ENCODE measurements at places on chromosomes 2 and 18.

DNA sequence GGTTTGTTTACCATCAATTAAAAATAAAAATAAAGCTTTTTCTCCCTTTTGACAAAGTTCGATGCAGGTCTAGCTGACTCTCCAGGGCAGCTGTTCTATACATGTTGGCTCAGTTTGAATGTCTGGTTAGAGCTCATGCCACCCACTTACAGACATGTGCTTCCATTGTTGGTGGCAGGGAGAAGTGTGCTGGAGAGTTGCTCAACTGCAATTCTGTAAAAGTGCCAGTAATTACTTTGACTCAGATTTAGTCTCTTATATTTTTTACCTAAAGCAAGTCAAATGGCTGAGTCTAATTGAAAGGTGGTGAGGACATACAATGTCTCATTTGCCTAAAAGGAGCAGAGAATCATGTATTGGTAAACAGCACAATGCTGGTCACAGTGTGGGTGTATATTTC lies 609.1 kb upstream of the SYT4 start:
- DNase-seq = no peak

- DNase-seq = no peak
Measured at GRCh38 chr2:199459286-199460100, 1.8 kb upstream of the SATB2 start.

DNA sequence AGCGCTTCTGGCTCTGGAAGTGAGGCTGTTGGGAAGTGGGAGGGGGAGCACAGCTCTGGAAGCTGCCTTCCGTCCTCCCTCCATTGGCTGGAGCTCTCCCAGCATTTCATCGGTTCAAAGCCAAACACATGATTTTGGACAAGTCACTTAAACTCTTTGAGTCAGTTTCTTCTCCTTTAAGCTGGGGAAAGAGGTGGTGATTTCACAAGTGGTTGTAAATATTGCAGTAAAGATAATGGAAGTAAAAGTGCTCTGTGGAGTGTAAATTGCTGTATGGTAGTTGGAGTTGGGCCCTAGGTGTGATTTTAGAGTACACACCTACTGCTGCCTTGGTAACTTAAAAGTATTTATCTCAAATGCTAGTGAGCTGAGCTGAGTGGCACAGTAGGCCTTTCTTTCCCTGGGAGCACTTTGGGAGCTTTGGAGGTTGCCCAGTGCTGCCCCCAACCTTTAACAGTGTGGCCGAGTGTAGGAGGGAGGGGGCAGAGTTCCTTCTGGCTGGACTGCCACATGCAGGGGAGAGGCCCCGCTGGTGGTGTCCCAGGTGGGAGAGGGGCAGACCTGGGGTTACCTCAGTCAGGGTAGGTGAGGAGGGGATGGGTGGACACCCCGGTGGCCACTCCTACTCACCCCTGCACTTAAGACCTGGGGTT lies 54.7 kb downstream of the ASAP2 start:
- no peak for DNase-seq

- DNase-seq = no peak
Measured at GRCh38 chr18:43665105-43665788, 388.0 kb upstream of the SYT4 start.

- no peak for DNase-seq
Measured at GRCh38 chr2:127330753-127331152, 36.8 kb upstream of the ERCC3 start.

DNA sequence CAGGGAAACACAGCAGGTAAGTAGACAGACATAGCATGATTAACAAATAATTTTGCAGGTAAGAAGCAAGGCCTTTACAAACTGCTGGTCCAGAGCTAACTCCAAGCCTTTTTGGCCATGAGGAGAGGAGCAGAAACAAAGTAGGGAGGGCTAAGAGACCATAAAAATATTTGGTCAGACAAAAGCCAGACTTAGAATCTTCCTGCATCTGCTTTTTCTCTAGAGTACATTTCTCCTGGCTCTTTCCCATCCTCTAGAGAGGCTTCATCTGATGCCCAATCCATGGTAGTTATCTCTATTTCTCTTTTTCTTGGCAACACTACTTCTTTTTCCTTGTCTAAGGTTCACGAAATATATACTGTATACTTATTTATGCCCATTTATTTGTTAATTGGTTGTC lies 577.1 kb downstream of the PIK3C3 start:
- DNase-seq = no peak

DNA sequence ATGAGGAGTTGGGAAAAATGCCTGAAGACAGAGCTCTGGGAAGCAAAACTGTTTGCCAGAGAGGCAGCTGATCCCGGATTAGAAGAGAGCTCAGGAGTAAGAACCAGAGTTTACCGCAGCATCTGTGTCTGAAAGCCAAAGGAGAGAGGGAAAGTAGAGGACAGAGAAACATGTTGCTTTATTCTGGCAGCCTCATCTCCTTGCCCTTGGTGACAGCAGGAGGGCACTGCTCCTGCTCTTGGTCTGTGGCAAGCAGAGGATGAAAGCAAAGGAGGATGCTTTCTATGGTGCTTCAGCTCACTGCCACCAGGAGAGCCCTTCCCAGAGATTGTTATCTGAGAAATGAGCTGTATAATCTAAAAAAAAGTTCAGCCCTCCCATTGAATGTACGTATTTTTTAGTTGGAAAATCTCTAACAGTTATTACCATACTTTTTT lies 7.7 kb downstream of the SLC1A4 start:
- DNase-seq = no peak

DNA sequence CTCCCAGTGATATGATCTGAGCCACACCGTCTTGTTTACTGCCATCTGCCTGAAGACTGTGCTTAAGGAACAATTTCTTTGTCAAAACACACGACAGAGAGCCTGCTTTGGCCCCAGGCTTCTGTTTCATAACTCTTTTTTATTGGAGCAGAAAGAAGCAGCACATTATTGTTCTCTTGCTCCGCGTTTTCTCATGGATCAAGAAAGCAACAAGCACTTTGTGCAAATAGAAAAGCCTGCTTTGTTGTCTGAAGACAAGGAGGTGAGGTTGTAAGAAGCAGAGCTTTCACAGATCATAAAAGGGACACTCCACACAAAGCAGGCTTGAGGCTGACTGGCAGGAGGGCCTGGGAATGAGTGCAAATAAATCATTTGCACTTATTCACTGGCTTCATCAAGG lies 118.3 kb upstream of the FAM136A start:
- no peak for DNase-seq

DNA sequence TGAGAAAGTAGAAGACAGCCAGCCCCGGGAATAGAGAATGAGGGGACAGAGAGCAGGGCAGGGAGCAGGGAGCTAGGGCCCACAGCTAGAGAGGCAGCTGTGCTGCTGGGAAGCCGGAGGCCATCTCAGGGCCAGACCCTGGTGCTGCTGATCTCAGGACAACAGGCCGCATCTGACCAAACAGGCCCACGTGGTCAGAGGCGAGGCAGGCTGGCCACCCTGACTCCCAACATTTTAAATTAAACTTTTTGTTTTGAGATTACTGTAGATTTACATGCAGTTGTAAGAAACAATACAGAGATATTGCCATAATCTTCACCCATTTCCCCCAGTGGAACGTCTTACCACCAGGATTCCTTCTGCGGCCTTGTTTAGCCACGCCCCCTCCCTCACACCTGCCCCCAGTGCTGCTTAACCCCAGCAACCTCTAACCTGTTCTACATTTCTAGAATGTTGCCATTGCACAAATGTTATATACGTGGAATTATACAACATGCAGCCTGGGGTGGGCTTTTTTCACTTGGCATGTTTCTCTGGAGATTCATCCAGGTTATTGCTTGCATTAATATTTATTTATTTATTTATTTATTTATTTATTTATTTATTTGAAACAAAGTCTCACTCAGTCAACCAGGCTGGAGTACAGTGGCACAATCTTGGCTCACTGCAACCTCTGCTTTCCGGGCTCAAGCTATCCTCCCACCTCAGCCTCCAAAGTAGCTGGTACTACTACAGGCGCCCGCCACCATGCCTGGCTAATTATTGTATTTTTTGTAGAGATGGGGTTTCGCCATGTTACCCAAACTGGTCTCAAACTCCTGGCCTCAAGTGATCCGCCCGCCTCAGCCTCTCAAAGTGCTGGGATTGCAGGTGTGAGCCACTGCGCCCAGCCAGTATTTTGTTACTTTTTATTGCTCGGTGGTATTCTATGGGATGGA lies 48.6 kb upstream of the GPR17 start:
- DNase-seq = no peak

DNA sequence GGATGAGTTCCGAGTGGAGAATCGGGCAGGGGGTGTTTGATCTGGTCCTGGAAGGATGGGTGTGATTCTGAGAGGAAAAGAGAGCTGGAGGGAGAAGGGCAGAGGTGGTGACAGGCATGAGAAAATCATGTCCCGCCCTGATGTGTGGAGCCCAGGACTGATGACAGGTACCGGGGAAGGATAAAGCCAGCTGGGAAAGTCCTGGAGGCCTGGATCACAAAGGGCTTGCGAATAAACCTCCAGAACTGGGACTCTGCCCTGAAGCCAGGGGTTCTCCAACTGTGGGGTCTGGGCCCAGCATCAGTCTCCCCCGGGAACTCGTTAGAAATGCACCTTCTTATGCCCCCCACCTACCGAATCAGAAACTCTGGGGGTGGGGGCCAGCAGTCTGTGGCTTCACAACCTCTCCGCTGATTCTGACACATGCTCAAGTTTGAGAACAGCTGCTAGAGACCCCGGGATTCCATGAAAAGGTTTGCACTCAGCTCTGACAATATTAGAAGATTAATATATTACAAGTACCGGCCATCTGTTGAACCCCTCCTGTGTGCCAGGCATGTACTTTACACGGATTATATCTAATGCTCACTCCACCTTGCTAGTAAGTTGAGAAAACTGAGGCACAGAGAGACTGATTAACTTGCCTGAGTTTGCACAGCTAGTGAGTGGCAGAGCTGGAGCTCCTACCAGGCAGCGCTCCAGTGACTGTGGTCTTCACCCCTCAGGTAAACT lies 8.0 kb downstream of the TNFRSF11A start:
- no peak for DNase-seq

- DNase-seq = no peak
Measured at GRCh38 chr2:174775571-174775980, 11.3 kb upstream of the CHRNA1 start.

DNA sequence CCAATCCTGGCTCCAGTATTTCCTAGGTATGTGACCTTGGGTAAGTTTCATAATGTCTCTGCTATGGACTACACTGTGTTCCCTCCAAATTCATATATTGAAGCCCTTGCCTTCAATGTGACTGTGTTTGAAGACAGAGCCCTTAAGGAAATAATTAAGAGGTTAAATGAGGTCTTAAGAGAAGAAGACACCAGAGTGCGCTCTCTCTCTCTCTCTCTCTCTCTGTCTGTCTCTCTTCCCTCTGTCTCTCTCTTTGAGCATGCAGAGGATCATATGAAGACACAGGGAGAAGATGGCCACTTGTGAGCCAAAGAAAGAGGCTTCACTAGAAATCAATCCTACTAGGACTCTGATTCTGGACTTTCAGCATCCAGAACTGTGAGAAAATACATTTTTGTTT lies 52.2 kb downstream of the NXPH2 start:
- DNase-seq = no peak

DNA sequence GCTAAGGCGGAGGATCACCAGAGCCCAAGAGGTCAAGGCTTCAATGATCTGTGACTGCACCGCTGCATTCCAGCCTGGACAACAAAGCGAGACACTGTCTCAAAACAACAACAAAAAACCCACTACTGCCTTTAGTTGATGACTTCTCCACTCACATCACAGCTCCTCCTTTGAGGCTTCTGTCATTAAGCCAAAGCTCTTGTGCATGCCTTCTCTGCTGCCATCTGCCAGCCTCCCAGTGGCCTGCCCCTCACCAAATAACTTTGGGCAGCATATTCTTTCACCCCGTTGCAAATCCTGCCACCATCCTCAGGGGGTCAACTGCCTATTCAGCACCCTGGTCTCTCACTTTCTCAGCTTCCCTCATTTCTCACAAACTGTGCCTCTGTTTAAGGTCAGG lies 27.5 kb downstream of the OSBPL1A start:
- DNase-seq = no peak

GRCh38 chr2:215833531-215834162 lies 179.7 kb downstream of the MREG start:
- no peak for DNase-seq

GRCh38 chr2:5076599-5076998 lies 615.6 kb upstream of the SOX11 start:
- DNase-seq = no peak

- DNase-seq = peak; percentile 26
Measured at GRCh38 chr2:86623043-86623493, 597 bp downstream of the RNF103 start.

DNA sequence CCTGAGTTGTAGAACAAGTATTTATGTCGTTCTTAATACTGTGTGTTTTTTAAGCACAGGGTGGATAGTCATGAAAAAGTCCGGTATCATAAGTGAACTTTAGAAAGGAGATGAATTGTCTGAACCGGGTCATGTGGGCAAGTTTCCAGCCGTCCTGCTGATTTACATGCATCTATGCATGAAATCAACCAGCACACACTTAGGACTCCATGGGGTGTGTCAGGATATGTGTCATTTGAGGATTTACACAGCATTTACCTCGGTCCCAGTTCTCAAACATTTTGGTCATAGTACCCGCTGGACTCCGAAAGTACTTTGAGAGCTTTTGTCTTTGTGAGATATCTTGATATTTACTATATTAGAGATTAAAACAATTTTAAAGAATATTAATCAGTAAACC lies 47.5 kb upstream of the TWSG1 start:
- no peak for DNase-seq

DNA sequence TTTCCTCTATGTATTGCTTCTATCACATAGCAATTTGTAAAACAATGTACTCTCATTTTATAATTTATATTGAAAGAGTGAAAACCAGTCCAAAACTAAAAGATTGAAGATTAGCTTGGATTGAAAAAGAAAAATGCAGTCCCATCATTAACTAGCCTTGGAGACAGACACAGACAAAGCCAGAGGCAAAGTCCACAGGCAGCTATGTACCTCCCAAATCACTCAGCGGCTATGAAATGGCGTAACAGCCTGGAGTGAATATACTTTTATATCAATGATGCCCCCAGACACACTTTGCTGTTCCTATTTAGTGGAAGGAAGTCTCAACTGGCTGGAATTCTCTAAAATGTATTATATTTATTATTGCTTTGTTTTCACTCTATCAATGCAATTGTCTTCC lies 33.6 kb upstream of the DOK6 start:
- DNase-seq = no peak

GRCh38 chr2:241038374-241039180 lies 40.2 kb downstream of the SNED1 start:
- no peak for DNase-seq

DNA sequence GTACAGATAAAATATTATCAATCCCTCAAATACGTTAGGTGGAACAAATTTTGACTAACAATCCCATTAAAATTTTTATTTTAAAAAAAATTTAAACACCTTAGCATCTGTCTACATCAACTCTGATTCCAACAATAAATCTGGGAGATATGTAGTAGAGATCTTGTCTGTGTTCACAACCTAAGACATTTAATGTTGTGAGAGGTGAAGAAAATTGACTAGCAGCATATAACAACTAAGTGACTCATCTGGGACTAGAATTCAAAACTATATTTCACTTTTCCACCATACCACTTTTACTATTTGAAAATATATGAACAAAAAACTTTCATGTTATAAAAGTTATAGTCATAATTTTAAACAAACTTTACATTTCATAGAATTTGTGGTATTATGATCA lies 97.9 kb downstream of the ATAD2B start:
- DNase-seq = no peak

Measured in activated CD4-positive, alpha-beta T cell treated with anti-CD3 and anti-CD28 coated beads, Interleukin-2, amount 50 U/mL, for 24 hours (primary cell).